CD4-positive, alpha-beta T cell treated with Interleukin-10 for 1 hour (primary cell): ENCODE measurements at places on chromosomes 4 and X.

- peak; percentile 29 for DNase-seq
Measured at GRCh38 chr4:13544606-13545393, 492 bp upstream of the NKX3-2 start.

DNA sequence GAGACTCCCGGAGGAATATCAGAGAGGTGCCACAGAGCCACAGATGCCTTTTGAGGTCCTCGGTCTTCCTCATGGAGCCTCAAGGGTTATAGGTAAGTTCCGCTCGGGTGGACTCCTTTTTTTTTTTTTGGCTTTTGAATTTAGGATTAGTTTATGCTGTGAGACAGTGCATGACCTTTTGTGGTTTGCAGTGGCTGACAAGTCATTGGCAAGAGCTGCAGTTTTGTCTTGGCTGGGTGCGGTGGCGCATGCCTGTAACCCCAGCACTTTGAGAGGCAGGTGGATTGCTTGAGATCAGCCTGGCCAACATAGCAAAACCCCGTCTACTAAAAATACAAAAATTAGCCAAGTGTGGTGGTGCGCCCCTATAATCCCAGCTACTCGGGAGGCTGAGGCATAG is 4.5 kb upstream of the GRSF1 start:
- DNase-seq = no peak

DNA sequence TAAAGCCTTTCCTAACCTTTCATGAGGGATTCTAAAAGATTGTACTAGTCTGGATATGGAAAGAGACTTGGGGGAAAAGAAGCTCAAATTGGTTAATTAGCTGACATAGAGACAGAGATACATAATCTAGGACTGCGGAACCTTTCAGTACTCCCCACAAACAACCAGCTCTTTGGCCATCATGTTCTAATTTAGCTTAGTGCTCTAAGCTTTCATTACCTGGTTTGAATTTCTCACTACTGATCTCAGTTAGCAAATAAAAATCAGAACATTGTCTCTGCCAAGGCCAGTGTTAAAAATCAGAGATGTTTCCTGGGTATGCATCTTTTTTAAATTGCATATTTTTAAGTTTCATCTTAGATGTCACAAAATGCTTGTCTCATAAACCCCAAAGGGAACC is 254.4 kb downstream of the GLUD2 start:
- DNase-seq = no peak

DNA sequence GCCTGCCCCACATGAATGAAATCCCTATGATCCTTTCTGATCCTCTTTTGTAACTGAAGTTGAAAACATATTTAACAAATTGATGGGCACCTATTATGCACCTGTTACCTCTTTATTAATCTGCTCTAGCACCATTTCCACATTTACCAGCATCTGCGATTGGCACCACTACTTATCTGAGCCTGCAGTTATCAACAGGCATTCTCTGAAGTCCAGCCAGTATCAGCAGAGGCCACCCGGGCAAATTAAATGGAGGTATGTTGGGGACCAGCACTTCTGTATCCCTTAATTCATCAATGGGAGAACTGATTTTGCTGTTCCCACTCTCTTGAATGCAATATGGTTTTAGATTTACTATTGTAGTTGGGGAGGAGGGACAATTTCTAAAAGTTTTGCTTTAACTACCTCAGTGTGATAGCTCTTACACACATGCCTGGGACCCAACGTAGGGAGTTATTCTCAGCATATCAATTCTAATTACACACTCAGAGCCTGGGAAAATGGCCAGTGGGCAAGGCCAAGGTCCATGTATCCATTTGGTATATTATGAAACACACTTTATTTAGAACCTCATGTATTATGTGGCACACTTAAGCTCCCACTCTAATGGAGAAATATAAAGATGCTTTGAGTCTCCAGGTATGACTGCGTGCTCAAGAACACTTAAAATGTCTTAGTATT is 1927.1 kb upstream of the PCDH7 start:
- no peak for DNase-seq

DNA sequence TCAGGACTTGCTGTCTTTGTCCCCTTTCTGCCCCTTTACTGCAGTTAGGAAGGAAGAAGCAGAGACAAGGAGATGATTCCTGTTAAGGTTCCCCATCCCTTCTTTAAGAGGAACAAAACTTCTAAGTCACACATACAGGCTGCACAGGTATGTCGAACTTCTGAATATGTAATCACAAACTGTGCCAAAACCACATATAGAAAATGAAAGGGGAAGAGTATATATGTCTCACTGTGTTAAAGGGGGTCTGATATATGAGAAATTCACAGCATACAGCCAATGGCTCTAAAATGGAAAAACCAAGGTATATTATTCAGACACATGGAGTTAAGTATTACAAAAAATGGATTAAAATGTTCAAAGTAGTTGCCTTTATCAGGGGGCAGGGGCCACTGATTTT is 11.7 kb downstream of the CFAP97 start:
- no peak for DNase-seq

DNA sequence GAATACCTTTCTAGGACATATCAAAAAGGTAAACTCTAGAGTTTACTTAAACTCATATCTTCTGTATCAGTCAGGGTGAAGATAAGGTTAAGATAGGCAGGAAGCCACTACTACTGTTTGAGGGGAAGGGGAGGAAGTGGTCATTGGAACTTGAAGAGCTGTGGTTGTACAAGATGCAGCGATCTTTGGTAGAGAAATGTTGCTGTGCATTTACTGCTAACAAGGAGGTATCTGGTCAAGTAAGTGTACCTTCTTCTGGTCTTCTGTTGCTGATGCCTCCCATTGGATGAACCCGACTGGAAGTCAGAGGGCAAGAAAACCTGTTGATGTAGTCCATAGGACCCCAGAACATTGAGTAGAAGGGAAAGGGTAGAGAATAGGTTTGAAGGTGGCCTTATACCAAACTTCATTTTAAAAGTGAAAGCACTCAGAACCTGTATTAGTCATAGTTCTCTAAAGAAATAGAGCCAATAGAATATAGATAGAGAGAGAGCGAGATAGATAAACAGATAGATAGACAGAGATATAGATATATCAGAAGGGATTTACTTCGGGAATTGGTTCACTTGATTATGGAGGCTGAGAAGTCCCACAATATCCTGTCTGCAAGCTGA is 47.9 kb upstream of the TSPAN5 start:
- peak; percentile 70 for DNase-seq

GRCh38 chr4:101114936-101115372 is 232.4 kb downstream of the PPP3CA start:
- no peak for DNase-seq

GRCh38 chrX:8868906-8869305 is 67.7 kb upstream of the FAM9A start:
- DNase-seq = no peak

DNA sequence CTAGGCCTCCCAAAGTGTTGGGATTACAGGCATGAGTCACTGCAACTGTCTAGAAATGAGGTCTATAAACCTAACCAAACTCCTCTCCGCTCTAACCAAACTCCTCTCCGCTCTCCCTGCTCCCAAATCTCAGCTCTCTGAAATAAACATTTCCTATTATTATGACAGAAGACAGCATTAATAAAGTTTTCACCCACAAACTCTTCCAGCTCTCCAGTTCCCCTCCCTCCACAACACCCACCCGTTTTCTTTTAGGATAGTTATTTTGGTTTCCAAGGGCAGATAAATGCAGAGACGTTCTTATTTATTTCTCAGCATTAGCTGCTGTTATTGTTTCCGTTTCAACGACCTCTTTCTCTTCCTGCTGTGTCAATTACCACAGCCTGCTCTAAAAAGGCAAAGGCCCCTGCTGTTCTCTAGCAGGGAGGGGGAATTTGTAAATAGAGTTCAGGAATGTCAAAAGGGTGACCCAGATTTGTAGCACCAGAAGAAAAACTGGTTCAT is 13.3 kb upstream of the SCD5 start:
- no peak for DNase-seq

GRCh38 chr4:2362266-2363055 is 56.0 kb downstream of the ZFYVE28 start:
- DNase-seq = no peak

- no peak for DNase-seq
Measured at GRCh38 chr4:28313729-28314713, 1453.4 kb downstream of the STIM2 start.

- DNase-seq = no peak
Measured at GRCh38 chr4:141807103-141807891, 170.9 kb downstream of the IL15 start.

- no peak for DNase-seq
Measured at GRCh38 chr4:86294883-86295282, 65.0 kb downstream of the MAPK10 start.

DNA sequence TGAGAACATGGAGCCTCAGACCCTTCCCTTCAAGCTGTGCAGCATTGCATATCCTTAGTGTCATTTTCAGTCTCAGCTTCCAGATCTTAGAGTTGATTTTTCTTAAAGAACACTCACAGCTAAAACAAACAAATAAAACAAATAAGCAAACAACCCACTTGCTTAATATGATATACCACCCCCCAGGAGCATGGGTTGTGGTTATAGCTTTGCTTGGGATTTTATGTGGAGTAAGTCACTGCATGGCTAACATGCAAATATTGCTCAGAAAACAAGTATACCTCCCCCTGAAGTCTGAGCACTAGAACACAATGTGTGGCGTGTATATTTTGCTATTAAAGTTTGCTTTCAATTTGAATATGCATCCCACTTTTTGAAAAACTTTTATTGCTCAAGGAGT is 78.6 kb downstream of the MGST2 start:
- DNase-seq = no peak

- no peak for DNase-seq
Measured at GRCh38 chrX:49211074-49211473, 11.1 kb upstream of the SYP start.

- DNase-seq = no peak
Measured at GRCh38 chr4:69833251-69833650, 26.7 kb downstream of the SULT1E1 start.

- no peak for DNase-seq
Measured at GRCh38 chr4:140989944-140990343, 143.3 kb downstream of the RNF150 start.

DNA sequence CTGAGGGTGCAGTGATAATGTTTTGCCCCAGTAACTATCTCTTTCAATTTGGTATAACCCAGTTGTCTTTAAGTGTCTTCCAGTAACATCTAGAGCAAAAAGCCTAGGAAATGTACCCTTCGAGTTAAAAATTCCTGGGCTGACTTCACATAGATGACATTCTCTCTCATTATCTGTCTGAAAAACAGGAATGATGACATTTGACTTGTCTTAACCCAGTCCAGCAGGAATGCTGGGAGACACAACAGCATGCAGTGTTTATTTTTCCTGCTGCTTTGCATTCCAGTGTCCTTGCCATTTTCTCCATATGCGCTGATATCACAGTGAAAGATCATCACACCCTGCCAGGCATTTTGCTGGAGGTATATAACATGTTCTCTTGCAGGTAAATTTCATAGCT is 130.0 kb downstream of the SOWAHB start:
- DNase-seq = no peak

GRCh38 chrX:30831082-30831481 is 58.0 kb downstream of the TAB3 start:
- peak; percentile 21 for DNase-seq

DNA sequence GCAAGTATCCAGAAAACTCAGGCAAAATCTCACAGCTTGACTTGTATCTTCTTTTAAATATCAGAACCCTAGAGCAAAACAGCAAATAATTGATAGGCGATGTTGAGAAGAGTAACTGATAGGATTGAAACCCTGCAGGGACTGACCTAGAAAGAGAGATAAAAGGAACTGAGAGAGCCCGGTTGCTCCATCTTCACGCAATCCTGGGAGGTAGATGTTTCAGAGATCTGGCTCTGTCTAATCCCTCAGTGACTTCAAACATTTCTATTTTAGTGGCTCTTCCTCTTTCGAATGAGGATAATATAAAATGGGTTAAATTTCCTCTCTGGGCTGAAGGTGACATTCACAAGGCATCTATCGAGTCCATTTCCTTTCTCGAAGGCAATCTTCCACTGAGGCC is 39.3 kb upstream of the RPL34 start:
- DNase-seq = no peak

DNA sequence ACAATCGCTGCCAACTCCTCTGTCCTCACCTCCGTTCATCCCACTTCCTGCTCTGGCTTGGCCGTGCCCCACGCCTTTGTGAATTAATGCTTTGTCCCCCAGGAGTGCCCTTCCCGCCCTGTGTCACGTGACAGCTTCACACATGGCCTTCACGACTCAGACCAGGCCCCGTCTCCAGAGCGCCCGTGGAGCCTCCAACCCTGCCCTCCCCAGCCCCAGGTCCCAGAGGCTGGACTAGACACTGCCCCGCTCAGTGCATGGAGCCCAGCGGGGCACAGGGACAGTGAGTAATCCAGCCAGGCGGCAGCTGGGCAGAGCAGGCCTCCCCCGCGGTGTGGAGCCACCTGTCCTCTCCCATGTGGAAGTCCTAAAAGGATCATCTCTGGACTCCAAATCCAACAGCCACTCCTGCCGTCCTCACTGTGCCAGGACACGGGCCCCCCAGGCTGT is 7.4 kb downstream of the ADRA2C start:
- DNase-seq = no peak

DNA sequence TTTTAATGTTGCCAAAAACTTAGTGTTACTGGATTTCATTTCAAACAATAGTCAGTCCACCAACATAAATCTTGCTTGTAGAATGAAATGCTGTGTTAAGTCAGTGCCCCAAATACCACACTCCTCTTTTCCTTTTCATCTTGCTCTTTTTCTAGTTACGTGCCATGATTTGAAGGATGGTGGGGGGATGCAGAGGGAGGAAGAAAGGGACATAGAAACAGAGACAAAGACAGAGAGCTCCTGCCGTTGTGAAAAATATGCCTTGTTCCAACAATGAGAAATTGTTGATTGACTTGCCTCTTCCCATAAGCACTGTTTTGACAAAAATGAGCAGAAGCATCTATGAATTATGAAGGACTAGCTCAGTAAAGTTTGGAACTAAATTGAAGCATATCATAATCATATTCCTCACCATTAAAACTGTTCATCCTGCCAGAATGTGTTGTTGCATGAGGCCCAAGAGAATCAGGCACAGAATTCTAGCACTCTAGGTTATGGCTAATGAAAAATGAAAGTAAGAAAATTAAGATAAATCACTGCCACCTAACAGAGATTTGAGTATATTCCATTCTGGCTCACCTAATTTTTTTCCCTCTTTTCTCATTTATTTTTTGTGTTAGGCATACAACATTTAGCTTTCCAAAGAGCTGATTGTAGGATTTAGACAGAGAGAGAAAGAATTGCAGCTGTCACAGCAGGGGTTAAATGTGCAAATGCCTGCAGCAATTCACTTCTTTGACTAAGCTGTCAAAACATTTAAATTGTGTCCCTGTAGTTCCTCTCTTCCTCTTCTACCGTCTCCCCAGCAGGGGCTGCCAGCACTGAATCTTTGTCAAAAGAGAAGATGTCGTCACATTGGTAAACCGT is 111.6 kb upstream of the PTPN13 start:
- DNase-seq = no peak

- no peak for DNase-seq
Measured at GRCh38 chr4:2695346-2696060, 60.6 kb downstream of the TNIP2 start.
